ENCODE measurements at places on chromosomes 7 and 10. TPM values are rescaled to one million over a fixed set of nuclear protein-coding genes. Genes with fewer than 3 reads are reported as not detected.

Gene CYP3A5
- 2.8 TPM for total RNA-seq

Gene CPVL
- total RNA-seq = 3.4 TPM

Gene CYP3A7
- not detected for total RNA-seq

Gene TMEM26
- total RNA-seq = not detected

Gene VPS37D
- total RNA-seq = 2.6 TPM

Gene STRA8
- not detected for total RNA-seq

Gene CCT6A
- 354 TPM for total RNA-seq

Gene DDC
- total RNA-seq = not detected

Gene ITPRID1
- not detected for total RNA-seq

Gene FGFR2
- total RNA-seq = 5.5 TPM

Gene SFTPD
- total RNA-seq = under 0.01 TPM

Gene FAM180A
- not detected for total RNA-seq

Gene TAS2R3
- total RNA-seq = 1.4 TPM

Gene ADAP1
- total RNA-seq = 18.3 TPM

Gene PLXDC2
- 3.4 TPM for total RNA-seq

Gene UNC5B
- total RNA-seq = 64.6 TPM

Gene IKZF1
- not detected for total RNA-seq

Gene OR6B1
- total RNA-seq = not detected

Gene PLEKHS1
- total RNA-seq = under 0.01 TPM

Gene MMP21
- not detected for total RNA-seq

Gene SPDYE8
- not detected for total RNA-seq

Gene AGMO
- total RNA-seq = 0.43 TPM

Gene NYAP1
- 1.4 TPM for total RNA-seq

Gene DNA2
- total RNA-seq = 5.1 TPM

Gene GRK5
- total RNA-seq = 2.8 TPM

Gene C10orf62
- not detected for total RNA-seq
